Activated T-helper 1 cell treated with anti-CD3 and anti-CD28 coated beads, Interleukin-2, amount 50 U/mL, for 16 hours (primary cell): ENCODE measurements at places on chromosomes 7 and 10.

GRCh38 chr7:147276783-147277370, 1160.3 kb downstream of the CNTNAP2 start:
- DNase-seq, result no peak

DNA sequence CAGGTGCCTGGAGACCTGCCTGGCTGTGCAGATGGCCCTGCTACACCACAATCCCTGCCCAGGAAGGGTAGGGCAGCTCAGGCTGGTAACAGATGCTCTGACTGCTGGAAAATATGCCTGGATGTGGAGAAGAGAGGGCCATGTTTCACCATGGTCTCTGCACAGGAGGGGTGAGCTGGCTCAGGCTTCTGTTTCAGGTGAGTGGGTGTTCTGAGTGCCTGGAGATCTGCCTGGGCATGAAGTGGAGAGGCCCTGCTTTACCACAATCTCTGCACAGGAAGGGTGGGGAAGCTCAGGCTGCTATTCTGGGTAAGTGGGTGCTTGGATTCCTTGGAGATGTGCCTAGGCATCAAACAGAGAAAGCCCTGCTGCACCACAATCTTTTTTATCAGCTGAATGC, 350.1 kb downstream of the KIF20B start:
- DNase-seq, result no peak

GRCh38 chr10:35335133-35336083, 901 bp upstream of the CCNY start:
- no peak for DNase-seq

DNA sequence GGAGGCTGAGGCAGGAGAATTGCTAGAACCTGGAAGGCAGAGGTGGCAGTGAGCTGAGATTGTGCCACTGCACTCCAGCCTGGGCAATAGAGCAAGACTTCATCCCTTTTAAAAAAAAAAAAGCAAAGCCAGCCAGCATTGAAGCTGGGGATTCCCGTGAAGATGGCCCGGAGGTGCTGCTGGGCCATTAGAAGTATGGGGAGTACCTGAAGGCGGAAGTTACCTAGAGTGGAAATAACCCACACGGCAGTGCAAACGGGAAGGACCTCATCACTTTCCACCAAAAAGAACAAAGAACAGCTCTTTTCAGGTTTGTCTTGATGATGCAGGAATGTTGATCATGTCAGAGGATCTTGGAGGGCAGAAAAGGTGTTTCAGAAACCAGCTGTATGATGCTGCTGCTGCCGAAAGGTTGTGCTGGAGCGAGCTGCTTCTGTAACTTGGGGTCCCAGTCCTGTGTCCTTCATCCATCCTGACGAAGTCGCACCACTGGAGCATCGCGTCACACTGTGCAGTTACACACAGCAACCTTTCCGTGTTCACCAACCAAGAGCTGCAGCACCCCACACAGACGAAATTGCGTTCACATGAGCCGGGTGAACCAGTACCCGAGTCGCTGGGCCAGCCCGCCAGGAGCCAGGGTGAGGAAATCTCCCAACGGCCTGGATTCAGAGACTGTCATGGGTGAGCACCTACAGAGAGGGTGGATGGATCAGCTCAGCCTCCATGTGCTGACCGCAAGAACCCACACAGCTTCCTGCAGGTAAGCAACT, 8.2 kb downstream of the ZFAND2A start:
- no peak for DNase-seq

GRCh38 chr7:149680331-149681025, 92.9 kb downstream of the ZNF467 start:
- no peak for DNase-seq

DNA sequence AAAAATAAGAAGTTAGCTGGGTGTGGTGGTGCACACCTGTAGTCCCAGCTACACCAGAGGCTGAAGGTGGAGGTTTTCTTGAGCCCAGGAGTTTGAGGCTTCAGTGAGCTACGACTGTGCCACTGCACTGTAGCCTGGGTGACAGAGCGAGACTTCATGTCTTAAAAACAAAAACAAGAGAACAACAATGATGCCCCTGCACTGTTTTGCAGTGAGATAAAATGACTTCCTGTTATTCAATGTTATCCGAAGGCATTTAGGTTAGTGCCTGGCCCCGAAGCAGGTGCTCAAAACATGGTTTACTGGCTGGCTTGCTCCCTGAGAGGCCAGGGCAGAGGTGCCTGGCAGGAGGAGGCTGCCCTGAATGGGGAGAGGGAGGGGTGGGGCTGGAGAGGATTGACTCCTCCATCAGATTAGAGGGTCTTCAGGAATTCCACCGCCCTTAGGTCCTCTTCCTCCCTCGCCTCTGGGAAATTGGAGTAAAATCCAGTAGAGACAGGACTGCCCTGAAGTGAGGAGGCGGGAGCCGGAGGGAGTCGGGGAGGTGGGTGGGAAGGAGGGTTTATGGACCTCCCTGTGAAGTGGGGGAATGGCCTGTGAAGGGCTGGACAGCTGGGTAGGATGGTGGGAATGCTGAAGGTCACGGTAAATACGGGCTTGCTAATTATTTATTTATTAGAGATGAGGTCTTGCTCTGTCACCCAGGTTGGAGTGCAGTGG, 6.8 kb upstream of the CLDN4 start:
- DNase-seq, result no peak

- DNase-seq, result no peak
Observed at GRCh38 chr7:138746073-138746472, 44.9 kb upstream of the SVOPL start.

GRCh38 chr10:75525067-75525466, 93.6 kb downstream of the LRMDA start:
- no peak for DNase-seq

DNA sequence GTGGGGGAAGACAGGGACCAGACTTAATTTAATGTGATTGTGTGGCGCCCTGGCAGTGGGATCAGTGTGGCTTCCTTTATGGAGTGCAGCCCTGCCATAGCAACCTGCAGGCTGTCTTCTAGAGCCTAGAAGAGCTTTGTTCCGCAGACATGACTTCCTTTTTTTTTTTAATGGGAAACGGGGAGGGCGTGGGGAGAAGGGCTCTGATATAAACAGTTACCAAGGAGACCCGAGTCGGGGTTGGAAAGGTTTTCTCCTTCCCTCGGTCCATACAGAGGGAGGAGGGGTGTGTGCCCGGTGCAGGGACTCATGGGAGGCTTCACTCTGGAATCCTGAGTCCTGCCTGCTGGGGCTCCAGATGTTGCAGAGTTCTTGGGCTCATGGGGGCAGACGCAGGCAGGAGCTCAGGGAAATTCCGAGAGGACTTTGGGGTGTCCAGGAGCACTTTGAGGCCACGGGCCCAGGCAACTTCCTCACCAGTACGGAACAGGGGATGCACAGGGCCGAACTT, 26.9 kb downstream of the TMEM120A start:
- no peak for DNase-seq

GRCh38 chr7:94344826-94345225, 49.9 kb upstream of the COL1A2 start:
- no peak for DNase-seq

- DNase-seq, result no peak
Observed at GRCh38 chr7:137538361-137538762, 194.8 kb upstream of the PTN start.

DNA sequence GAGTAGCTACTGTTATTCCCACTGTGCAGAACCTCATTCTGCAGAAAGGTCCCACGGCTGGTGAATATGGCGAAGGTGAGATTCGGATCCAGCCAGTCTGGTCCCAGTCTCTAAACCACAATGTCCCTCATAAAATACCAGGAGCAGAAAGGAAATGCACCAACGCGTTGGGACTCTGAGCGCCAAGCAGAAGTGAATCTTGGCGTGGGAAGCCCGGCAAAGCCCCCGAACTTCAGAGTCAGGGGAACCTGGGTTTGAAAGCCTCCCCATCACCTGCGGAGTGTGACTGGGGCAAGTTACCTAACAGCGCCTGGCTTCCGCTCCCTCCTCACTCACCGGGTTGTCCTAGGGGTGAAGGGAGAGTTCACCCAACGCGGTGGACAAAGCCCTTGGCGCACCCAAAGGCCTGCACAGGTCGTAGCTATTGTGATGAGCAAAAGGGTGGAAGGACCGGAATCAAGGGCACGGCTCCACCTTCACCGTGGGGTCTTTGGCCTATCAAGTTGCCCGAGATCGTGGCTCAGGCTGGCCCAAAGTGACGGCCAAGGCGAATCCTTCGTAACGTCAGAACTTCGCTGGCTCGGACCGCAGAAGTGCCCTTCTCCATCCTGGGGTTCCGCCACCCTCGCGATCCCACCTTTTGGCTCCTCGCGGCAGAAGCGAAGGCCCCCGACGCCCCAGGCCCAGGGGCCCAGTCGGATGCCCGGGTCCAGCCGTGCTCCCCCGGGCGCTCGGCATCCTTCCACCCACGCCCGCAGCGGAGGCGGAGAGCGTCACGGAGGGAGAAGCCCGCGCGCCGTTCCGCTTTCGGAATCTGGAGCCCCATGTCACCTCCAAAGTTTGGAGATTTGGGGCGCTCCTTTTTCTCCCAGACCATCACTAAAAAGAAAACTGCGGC, 811 bp downstream of the RGS10 start:
- DNase-seq, result peak; percentile 50

GRCh38 chr10:126046831-126047230, 150.5 kb downstream of the FANK1 start:
- no peak for DNase-seq

DNA sequence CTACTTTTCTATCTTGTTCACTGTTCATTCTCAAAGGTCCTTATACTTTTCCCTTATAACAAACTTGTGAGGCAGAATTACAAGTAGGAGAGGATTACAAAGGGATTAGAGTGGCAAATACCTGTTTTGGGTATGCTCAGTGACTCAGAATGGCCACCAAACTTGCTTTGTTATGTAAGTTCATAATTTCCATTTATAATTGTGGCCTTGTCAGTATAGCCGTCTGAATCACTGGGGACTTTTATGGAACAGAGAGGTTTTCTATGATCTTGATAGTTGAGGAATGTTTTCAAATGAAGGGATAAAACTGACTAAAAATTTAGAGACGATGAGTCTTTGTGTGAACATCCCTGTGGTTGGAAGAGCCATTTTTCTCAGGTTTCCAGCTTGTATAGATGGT, 116.2 kb downstream of the SND1 start:
- no peak for DNase-seq

GRCh38 chr10:43127442-43127841, 10.8 kb upstream of the CSGALNACT2 start:
- no peak for DNase-seq

DNA sequence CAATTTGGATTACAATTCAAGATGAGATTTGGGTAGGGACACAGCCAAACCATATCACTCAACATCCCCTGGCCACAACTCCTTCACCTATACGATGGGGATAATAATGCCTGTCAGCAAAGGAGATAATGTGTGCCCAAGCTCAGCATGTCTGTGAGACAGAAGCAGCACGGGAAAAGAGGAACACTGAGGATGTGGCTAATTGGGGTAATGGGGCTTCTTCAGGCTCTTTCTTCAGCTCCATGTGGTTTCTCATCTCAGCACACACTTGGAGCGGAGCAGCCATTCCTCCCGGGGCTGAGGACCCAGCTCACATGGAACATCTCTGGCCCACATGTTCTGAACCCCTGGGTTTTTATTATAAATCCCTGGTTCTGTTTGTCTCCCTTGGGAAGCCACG, 136.0 kb upstream of the NAMPT start:
- no peak for DNase-seq

DNA sequence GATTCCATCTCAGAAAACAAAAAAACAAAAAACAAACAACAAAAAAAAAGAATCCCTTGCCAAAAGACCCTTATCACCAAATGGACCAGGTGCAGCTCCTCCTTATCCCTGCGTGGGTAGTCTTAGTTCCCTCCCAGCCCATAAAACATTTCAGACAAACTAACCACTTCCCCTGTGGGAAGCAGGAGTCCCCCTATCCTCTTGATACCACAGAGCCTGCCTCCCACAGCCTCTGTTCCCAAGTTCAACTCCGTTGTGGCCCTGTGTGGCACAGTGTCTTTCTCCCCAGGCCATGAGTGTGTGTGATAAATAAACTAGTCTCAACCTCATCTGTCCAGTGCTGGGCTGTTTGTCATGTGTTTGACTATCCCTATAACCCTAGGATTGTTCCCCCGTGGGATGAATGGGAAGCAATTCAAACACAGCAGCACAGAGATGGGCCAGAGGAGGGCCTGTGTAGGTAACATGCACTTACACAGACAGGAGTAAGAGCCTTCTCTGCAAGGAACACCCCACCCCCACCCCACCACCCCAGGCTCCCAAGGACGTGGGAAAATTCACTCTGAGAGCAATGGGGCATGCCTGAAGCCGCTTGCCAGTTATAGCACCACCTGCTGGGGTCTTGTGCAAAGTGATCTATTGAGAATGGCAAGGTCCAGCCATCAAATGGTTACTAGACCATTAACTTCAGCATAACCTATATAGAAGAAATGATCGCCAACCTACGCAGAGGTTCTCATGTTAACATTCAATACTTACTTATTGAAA, 147.1 kb upstream of the GHITM start:
- no peak for DNase-seq
